Midbrain (tissue), 1 donor: ENCODE measurements at places on chromosomes 1 and 21.

DNA sequence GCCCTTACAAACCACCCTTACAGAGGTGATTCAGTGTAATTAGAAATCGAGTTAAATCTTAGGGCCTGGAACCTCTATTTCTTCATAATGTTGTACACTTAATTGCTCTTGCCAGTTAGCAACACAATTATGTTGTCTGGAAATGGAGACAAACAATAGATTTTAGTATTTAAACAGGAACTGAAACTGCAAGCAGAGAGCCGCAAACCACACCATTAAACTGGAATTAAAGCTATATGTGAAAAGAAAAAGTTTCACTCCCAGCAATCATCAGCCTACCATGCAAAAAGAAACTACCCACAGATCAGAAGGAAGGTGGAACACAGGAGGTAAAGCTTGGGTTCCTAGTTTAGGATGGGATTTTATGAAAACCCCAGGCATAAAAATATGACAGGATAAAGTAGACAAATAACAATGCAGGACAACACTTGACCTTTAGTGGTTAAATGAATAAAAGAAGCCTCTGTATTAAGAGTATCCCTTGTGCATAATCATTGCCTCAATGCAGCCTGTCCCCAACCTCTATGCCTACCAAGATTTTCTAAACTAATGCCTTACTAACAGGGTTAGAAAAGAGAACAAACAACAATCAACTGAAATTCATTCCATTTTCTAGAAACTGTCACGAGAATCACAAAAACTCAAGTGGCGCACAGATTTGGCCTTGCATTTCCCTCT lies 304.3 kb upstream of the ESRRG start:
- no peak for DNase-seq

GRCh38 chr1:6587261-6588005 lies 7.6 kb downstream of the ZBTB48 start:
- peak; percentile 52 for DNase-seq

DNA sequence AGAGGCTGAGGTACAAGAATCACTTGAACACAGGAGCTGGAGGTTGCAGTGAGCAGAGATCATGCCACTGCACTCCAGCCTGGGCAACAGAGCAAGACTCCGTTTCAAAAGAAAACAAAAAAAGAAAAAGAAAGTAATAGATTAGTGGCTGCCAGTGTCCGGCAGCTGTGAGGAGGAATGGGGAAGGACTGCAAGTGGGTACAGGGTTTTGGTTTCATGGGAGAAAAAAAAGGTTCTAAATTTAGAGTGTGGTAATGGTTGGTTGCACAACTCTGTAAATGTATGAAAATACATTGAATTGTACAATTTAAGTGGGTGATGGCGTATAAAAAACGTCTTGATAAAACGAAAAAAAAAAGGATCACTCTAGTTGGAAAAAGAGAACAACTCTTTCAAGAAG lies 6.7 kb downstream of the TAF1A start:
- DNase-seq = no peak

GRCh38 chr21:38669186-38669585 lies 136.5 kb upstream of the ETS2 start:
- DNase-seq = no peak

DNA sequence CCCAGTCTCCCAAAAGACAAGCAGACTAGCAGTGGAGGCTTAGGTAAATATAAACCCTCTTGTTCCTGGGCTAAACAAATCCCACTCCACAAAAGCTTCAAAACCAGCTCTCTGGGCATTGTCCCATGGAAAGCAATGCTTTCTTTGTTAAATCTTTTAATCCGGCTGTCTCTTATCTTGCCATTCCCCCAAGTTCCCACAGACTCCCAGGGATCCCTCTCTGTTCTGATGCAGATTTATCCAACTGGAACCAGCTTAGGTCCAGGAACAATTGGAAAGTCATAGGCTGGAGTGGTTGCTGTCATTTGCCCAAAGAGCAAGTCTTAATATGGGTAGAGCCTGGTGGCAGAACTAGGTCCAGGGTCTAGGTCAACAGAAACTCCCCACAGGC lies 110.1 kb upstream of the ATP1A1 start:
- no peak for DNase-seq

GRCh38 chr1:74504125-74504932 lies 8.1 kb downstream of the LRRC53 start:
- peak; percentile 72 for DNase-seq

GRCh38 chr1:5304702-5305101 lies 650.3 kb downstream of the AJAP1 start:
- no peak for DNase-seq

- peak; percentile 23 for DNase-seq
Measured at GRCh38 chr1:204991342-204991844, 51.6 kb upstream of the CNTN2 start.

DNA sequence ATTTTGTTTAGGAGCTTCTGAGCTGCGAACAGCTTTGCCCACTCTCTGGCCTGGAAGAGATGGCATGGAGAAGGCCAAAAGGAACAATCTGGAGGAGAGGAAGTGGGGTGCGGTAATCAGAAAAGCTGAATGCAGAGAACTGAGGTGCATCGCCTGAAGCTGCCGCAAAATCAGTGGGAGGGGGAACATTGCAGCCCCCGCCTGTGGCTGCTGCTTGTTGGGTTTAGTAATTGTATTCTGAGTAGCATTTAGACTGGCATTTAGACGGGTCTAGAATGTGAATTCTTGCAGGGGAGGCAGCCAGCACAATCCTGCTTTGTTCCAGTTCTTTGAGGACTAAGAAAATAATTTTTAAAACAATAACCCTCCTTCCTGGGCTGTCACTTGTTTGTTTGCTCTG lies 25.4 kb downstream of the NFASC start:
- DNase-seq = no peak

DNA sequence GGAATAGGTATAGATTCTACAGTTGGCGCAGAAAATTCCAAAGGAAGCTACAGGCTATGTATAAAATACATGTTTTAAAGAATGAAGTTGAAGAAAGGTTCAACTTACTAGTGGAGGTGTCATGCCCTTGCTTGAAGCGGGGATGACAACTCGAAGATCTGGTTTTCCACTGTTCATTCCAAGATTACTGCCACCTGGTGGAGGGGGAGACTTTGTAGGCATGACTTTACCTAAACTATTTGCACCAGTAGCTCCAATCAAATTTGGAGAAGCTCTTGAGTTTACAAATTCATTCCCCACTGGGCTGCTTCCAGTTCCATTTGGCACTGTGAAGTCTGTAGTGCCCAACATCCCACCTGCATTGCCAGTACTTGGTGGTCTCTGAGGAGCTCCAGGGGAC lies 81.7 kb downstream of the AXDND1 start:
- DNase-seq = no peak

GRCh38 chr21:45220071-45220481 lies 67.6 kb downstream of the POFUT2 start:
- DNase-seq = no peak

DNA sequence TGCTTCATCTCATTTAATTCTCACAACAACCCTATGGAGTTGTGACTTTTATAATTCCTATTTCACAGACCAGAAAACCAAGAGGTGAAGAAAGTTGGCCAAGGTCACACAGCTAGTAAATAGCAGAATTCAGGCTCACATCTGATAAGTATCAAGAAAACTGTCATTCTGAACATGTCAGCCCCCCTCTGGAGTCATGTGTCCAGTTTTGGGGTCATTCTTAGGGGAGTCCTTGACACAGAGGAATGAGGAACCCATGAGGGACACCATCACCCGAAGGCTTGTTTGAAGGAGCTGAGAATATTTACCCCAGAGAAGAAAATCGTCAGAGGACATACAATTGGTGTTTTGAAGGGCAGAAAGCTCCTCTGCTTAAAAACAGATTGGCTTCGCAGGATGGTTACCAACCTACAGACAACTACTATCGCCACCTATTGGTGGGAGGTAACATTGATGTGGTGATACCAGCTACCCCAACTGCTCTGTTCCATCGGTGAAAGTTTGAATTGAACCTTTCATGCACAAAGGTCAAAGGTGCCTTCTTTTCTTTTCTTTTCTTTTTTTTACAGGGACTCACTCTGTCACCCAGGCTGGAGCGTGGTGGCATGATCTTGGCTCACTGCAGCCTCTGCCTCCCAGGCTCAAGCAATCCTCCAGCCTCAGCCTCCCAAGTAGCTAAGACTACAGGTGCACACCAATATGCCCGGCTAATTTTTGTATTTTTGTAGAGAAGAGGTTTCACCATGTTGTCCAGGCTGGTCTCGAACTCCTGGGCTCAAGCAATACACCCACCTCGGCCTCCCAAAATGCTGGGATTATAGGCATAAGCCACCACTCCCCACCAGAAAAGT lies 31.3 kb downstream of the NCMAP start:
- peak; percentile 54 for DNase-seq

GRCh38 chr1:51101976-51102375 lies at the start of gene C1orf185:
C1orf185 (plus strand) TSS chr1:51102228; CDS start chr1:51102234, 6 bp downstream.
- no peak for DNase-seq

- no peak for DNase-seq
Measured at GRCh38 chr1:21295002-21295401, 4.7 kb upstream of the ECE1 start.

DNA sequence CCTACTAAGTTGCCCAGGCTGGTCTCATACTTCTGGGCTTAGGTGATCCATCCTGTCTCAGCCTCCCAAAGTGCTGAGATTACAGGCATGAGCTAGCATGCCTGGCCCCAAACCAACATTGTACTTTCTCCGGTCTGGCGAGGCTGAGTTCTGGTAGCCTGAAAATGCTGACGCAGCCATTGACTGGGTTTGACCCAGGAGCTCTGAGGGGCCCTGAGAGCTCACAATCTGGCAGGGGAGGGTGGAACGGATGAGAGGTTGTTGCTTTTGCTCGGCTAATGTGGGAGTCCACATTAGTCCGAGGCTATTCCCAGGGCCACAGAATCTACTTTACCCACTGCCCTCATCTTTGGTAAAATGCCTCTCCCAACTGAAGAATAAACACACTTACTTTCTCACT lies 35.1 kb upstream of the PARP1 start:
- DNase-seq = no peak

DNA sequence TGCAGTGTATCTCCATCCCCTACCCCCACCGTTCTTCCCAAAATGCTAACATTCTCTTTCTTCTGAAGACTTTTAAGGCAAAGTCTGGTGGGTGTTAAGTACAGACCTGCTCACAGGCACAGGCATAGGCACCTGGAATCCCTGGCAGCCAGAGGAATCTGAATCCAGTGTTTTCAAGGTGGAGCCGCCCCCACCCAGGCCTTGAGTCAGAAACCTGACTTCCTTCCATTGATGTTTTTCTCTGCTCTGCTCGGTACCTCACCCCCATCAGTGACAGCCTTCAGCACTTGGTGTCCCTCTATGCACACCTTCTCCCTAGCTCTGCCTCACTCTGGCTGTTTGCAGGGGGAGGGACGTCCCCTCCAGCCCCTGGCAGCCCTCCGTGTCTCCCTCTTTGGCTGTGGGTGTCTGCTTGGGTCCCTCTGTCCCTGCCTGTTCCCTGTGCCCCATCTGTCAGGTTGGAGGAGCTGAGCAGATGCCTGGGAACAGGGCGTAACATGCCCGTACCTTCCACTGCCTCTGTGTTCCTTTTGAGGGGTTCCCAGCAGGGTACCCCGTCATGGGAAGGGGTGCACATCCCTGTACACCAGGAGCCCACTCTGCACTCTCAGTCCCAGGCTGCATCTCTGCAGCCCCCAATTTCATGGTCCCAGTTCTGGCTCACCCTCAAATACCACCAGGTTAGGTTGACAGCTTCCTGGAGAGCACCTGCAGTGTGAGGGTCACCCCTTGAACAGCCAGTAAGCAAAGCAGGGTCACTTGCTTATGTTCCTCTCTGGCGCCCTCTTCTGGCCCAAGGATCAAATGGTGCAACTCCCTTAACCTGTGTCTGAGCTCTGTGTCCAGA lies 6.7 kb downstream of the NCDN start:
- DNase-seq = peak; percentile 53

DNA sequence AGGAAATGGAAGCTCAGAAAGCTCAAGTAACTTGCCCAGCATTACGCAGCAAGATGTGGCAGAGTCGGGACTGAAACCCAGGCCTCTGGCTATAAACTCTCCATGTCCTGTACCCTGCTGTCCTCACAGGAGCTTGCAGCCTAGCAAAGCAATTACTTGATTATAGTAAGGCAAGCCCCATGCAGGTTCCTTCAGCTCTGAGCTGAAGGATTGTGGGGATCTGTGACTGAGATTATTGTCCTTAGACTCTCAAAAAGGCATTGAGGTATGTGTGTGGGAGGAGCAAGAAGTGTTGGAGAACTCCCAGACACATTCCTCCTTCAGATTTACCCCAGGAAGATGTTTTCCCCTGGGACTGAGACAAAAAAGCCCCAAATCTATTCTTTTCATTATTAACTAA lies 124.0 kb upstream of the SPATA6 start:
- no peak for DNase-seq

- DNase-seq = no peak
Measured at GRCh38 chr1:171890131-171890530, 48.8 kb downstream of the DNM3 start.

DNA sequence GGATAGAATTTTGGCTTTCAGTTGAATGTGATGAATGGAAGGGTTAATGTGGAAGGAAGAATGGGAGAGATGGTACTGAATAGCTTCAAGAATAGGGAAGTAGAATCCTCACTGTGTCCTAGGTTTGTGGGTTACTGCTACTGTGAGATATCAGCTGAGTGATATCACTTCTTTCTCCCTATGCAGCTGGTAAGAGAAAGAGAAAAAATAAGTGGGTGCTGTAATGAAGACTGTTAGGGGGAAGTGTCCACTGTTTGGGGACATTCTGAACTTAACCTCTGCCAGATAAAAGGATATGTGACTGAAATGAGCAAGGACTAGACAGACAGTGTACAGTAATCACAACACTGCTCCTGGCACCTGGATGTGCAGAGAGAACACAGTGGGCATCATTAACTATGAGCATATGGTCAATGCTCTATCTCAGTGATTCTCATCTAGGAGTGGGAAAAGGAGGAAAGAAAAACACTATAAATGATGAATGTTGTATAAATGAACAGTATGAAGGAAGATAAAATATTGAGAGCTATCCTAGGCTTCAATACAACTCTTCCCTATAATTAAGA lies 25.6 kb upstream of the MOB3C start:
- DNase-seq = no peak

- DNase-seq = no peak
Measured at GRCh38 chr1:197137322-197137721, 9.1 kb downstream of the ASPM start.

DNA sequence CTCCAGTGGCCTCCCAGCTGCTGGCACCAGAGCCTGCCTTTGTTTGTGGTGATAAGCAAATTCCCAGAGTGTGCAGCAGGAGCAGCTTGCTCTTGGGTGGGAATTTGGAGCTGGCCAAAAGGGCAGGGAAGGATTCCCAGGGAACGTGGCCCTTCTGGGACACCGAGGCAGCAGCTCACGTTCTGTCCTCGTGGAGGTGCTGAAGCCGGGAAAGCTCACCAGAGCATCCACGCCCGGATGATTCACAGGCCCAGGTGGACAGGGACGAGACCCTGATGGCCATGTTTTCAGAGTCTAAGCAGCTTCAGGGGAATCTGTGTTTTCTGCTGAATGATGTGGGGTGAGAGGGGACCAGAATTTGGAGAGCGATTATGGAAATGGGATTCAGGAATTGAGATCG lies 19.1 kb upstream of the KLHDC7A start:
- DNase-seq = no peak

GRCh38 chr1:240491156-240491555 lies 120.8 kb downstream of the GREM2 start:
- DNase-seq = no peak
